Naive thymus-derived CD8-positive, alpha-beta T cell (primary cell): ENCODE measurements at places on chromosomes 4 and X. TPM values are rescaled to one million over a fixed set of nuclear protein-coding genes. Genes with fewer than 3 reads are reported as not detected.

DNA sequence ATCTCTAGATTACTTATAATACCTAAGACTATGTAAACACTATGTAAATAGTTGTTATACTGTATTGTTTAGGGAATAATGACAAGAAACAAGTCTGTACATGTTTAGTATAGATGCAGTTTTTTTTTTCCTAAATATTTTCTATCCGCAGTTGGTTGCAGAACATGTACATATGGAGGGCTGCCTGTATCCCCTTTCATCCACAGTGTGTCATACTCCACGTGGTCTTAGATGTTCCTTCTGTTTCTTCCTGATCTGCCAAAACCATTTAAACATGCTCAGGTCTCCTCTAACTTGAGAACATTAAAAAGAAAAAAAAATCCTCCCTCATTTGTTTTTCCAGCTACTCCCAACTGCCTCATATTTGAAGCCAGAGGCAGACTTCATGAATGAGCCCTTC lies 14.0 kb downstream of the OCIAD1 start:
- no peak for DNase-seq

DNA sequence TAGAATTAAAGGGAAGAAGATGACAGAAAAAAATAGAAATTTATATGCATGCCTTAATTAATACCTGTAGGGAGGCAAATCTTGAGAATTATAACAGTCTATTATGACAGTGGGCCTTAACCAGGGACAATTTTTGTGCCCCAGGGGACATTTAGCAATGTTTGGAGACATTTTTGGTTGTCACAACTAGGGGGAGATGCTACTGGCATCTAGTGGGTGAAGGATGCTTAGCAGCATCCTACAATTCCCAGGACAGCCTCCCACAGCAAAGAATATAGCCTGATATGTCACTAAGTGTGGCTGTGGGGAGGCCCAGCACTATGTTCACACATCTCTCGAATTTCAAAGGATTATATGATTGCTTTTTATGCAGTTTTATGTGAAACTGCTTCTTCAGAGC lies 10.5 kb downstream of the GPR82 start:
- DNase-seq, result no peak

DNA sequence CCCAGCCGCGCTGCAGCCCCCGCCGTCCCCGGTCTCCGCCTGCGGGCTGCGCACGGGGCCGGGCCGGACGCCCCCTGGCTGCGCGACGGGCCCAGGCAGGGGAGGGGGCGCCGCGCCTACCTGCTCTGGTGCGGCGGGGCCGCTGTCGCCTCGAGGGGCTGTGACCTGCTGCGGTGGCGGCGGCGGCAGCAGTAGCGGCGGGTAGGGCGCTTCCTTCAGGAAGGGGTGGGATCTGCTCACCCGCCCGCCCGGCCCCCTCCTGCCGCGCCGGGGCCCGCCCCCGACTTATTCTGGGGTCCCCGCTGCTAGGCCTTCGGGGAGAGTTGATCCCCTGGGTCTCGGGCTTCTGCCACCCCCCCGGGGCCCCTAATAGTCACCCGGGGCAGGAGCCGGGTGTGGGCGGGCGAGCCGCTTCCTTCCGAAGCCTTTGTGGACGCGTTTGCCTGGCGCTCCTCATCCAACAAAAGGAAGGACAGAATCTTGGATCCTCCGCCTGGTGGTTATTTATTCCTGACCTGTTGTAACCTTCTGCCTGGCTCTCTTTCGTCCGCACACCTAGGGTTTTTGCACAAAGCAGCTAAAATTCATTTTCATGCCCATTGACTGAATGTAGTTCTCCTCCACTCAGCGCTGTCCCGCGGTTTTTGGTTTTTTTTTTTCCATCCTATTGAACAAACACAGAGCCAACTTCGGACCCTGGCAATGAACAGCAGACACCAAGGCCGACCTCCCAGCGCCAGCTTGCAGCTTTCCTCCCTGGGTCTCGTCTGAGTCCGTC lies at the start of gene TMEM150C:
Gene TMEM150C, minus strand, starts transcription at position 203 of the 778 bp plus-strand sequence. CDS start 57,331 bp downstream, outside the sequence.
- no peak for DNase-seq

GRCh38 chr4:118997601-118998000 lies 108.9 kb downstream of the SYNPO2 start:
- no peak for DNase-seq

- no peak for DNase-seq
Measured at GRCh38 chr4:145881989-145882388, 56.6 kb downstream of the ZNF827 start.

GRCh38 chr4:105179539-105180401 lies 33.1 kb downstream of the TET2 start:
- no peak for DNase-seq

DNA sequence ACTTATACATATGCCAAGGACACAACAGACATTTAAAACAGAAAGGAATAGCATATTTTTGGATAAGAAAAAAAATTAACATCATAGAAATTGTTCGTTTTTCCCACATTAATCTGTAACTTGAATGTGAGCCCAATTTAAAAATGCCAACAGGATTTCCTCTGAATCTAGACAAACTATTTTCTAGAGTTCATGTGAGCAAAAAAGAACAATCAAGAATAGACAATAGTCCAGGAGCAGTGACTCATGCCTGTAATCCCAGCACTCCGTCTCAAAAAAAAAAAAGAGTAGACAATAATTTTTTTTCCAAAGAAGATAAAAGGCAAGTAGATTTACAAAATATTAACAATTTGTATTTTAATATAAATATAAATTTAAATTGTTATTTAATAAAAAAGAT lies 73.7 kb upstream of the DUSP21 start:
- DNase-seq, result no peak

DNA sequence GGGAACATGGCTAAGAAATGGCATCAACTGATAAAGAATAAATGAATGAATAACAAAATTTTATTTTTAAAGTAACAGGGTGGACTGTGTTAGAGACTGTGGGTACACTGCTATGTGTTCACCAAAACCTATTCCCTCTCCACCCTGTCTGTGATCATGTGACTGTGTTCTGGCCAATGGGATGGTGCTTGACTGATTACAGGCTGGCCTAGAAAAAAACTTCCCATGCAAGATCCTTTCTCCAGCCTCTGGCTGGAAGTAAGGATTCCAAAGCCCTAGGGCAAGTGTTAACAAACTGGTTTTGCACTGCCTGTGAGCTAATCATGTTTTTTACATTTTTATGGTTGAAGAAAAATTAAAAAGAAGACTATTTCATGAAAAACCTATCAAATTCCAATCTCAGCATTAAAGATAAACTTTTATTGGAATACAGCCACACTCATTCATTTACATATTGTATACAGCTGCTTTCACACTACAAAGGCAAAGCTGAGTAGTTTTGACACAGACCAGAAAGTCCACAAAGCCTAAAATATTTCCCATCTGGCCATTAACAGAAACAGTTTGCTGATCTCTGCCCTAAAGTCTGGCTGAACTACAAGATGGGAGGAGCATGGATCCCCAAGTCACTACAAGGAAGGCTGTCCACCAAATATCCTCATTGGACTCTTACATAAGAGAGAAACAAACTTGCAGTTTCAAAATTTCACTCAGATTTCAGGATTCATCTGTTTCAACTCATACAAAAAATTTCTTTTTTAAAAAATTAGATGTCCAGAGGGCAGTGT lies 133.2 kb downstream of the ARHGAP6 start:
- no peak for DNase-seq

DNA sequence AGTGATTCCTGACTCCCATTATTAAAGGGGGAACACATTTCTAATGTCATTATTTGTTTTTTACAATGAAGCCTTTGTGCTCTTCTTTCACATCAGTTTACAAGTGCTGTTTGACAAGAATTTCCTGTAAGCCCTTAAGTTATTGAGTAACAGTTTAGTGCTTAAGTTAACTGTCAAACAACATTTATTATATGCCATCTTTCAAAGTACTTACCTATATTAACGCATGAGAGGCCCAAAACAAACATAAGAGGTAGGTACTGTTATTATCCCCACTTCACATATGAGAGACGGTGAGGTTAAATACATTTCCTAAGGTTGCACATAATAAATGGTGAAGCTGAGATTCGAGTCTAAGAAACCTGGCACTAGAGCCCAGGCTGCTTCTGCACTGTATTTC lies 56.0 kb upstream of the MAGED1 start:
- DNase-seq, result no peak

DNA sequence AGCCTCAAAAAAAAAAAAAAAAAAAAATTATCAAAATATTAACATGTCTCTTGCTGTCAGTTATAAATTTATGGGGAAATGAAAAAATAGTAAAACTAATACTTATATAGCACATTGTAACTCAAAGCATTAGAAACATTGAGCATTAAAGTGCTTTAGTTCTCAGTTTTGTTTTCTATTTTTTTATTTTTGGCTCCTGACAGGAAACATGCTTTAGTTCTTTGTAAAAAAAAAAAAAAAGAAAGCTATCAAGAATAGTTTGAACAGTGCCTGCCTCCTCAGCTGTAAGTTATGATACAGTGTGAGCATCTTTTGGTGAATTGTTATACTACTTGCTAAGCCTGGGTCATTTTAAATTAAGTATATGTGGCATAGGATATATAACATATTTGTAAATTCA lies 5.1 kb upstream of the CENPC start:
- no peak for DNase-seq

- DNase-seq, result no peak
Measured at GRCh38 chrX:65674204-65674893, 6.9 kb downstream of the MSN start.

DNA sequence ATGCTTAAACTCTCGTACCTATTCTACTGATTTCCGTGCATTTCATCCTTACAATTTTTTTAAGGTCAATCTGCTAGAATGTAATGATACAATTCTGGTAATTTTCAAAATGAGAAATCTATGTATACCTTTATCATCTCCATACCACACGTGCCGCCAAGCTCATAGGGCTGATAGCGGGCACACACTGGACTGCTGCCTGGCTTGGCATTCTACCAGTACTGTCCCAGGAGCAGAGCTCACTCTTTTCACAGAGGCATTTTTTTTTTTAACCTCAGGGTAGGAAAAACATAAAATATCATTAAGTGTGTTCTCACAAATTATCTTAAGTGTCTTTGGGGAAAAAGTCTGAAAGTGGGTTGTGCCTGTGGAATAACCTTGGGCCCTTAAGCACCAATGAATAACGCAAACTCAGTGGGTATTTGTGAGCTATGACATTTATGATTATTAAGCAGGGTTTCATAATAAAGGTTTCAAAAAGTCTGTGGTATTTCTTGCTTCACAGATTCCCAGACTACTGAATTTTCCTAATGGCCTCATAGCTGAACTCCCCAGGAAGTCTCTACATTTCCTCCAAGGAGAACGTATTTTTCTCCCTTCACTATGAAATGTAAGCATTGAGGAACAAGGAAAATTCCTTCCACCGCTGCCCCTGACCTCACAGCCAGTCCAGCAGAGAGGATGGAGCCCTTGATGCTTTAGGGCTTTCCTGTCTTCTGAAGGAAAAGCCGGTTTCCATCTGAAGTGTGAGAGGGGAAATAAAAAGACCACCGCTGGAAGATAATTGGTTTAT lies 125.2 kb downstream of the ELOVL6 start:
- DNase-seq, result no peak

- DNase-seq, result no peak
Measured at GRCh38 chrX:11589641-11590040, 76.1 kb downstream of the ARHGAP6 start.

DNA sequence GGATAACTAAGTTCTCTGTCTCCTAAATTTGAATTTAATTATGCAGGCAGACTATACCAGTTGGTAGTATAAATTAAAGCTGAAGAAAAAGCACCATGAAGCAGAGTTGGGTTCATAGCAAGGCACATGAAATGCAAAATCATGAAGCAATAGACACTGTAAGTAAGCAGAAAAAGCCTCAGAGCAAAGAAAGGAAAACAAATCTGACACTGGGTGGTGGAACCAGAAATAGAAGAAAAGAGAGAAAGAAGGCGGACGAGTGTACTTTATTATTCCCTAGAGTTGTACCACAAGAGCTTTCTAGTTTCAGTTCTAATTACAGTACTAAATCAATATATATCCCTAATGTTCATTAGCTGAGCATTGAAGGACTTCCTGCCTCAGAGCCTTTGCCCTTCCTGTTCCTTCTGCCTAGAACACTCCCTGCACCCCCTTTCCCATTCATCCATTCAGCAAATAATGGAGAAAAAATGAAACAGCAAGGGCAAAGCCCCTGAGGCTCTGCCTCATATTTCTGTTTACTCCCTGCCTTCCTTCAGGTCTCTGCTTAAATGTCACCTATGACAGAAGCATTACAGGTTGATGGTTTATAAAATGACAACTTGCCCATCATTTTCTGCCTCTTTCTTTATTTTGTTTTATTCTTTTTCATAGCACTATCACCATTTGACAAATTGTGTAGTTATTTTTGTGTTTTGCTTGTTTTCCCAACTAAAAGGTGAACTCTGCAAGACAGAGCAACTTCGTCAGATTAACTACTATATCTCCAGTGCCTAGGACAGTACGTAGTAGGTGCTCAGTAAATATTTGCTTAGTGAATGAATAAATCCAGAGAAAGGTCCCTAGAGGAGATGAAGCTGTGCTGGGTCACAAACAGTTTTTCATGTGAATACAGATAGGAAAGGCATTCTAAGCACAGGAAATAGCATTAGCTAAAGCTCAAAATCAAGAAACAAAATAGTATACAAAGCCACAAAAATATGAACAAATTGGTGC lies 154.0 kb upstream of the RASGEF1B start:
- DNase-seq, result no peak

MAPK10 gene
- polyA plus RNA-seq, result not detected

UGT2B11 gene
- polyA plus RNA-seq, result not detected

SSX2 gene
- polyA plus RNA-seq, result not detected

HSD17B13 gene
- polyA plus RNA-seq, result 0.21 TPM

FAM9C gene
- not detected for polyA plus RNA-seq

PABPC4L gene
- not detected for polyA plus RNA-seq

ZNF141 gene
- 11.6 TPM for polyA plus RNA-seq
